ENCODE measurements at places on chromosomes 13 and 19.

DNA sequence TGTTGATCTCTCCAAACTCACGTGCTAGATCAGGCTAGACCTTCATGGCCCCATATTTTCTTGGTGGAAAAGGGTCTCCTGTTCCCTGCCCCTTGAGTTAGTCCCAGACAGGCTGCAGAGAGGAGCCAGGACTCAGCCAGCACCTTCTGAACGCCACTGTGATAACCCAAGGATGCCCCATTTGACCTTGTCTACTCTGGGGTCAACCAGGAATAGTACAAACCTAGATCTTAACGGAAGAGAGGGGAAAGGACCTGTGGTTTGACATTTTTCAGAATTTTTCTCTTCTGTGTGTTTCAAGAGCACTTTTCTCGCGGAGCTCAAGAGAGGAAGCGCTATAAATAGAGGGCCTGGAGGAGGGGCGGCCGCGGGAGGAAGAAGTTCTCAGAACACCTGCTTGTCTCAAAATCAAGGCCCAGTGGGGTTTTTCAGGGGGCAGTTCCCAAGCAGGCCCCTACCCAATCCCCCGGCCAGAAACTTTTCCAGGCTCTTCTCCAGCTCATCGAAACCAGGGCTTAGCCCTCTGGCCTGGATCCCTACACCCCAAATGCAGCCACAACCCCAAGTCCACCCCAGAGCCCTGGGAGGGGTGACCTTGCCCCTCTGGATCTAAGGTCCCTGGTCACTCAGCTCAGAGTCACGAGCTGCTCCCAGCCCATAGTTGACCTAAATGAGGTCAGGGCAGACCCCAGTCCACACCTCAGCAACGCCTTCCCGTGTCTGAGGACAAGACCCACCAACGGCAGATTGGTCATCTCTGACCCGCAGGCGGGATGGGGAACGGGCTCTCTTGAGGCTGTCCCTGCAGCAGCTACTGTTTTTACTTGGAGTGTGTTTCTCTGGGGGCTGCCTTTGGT lies 75.6 kb upstream of the TM9SF2 start:
- peak; percentile 34 for DNase-seq

- no peak for DNase-seq
Measured at GRCh38 chr13:97261254-97262005, 39.3 kb downstream of the MBNL2 start.

DNA sequence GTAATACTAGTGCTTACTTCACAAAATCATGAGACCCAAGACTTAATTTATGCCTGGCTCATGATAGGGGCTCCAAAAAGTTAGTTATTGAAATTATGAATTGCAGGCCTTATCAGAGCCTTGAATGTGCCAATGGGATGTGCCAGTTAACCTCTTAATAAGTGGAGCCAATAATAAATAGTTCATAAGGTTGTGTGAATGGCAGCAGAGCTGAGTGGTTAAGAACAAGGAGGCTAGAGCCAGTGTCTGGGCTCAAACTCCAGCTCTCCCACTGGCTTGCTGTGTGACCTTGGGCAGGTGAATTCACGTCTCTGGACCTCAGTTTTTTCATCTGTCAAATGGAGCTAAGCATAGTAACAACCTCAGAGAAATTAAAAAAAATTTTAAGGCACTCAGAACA lies 133.7 kb downstream of the IER2 start:
- no peak for DNase-seq

DNA sequence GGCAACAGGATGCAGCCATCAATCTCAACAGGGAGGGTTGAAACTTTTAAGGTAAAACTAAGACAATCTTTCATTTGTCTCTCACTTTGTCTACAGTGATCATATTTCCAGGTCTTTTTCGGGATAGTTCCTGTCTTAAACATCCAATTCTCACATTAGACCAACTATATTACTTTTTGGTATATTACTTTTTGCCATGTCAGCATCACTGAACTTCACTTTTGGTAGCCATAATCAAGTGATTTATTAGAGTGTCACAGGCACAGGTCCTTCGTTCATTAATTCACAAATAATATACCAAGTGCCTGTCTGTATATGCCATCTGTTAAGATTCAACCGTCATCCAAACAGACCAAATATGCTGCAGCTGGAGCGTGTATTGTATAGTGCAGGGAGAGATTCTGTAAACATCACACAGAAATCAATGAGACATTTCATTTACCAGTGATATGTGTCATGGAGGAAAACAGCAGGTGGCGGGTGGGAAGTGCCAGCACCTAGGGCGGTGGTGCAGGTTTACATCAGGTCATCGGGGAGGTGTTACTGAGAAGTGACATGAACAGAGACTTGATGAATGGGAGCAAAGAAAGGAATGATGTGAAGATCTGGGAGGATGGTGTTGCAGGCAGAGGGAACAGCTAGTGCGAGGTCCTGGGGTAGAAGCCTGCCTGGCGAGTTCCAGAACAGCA lies 24.9 kb downstream of the ARHGEF7 start:
- no peak for DNase-seq
